WTC11 (cell line): ENCODE measurements at places on chromosomes 1 and 21.

- DNase-seq: no peak
Observed at GRCh38 chr1:228697207-228698016, 37.9 kb upstream of the RHOU start.

DNA sequence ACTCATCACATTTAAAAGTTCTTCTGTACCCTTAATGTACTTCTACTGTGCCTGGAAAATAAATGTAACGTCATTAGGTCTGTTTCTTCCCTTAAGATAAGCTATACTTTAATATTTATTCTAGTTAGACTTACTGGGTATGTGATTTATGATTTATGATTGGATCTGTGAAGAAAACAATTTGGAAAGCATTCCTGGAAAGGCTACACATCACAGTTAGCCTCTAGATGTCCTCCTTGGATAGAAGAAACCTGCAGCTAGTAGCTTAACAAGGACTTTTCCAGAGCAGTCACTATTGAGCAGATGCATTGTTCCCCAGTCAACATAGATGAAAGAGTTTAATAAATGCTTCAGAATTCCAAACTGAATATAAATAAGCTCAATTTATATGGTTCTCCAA lies 22.2 kb upstream of the ABL2 start:
- DNase-seq: no peak

DNA sequence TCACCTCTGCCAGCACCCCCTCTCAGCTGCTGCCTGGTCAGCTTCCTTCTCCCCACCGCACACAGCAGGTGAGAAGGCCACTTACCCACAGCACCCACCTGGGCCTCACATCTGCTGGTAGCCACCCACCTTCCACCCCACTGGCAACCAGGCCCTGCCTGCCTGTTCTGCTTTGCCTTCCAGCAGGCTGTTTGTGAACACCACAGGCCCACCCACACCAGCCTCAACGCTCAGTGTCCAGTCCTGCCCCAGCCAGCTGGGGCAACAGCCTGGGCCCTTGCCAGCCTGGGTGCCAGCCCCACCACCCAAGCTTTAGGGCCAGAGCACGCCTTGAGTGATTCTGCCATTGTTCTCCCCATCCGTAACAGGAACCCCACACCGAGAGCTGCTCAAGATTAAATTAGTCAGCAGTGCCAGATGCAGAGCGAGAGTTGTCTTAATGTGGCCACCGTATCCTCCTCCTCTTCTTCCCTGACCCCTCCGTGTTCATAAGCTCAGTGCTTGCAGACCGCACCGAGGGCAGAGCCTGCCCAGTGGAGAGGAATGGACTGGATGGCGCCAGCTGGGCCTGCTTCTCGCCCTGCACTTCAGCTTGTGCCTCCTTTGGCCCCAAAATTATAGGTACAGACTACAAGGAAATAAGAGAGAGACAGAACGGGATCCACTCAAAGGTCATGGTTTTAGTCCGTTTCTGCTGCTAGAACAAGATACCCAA lies 120.3 kb upstream of the COL6A1 start:
- no peak for DNase-seq

DNA sequence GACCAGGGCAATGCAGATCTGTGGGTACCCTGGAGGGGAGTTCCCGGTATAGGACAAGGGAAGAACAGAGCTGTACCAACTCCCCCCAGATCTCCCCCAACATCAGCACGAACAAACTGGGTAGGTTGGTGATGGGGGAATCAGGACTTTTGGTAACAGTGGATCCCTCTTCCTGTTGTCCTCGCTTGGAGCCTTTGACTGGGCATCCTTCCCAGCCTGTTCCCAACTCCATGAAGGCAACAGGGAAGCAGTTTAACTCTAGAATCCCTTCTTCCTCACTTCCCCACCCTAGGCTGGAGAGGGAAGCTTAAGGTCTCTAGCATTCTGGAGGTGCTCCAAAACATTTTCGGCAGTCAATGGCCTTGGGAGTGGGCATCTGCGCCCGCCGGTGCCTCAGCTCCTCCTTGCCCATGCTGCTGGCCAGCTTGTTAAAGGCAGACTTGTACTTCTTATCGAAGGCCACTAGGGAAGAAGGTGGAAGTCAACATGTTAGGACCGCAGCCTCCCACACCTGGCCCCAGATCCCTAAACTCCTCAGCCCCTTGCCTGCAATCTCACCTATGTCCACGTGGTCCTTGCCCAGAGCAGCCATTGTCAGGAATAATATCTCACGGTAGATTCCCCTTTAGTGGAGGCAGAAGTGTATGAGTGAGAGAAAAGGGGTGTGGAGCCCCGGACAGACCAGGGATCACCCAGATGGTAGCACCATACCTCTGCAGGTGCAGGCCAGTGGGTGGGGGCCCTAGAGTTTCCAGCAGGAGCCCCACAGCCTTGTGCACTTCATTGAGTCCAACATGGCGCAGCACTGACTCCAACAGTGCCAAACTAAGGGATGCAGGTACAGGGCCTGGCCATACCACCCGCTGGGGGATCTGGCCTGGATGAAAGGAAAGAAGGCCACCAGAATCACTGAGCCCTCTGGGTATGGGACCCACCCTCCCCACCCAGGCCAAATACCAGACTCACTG lies 7.5 kb upstream of the GATAD2B start:
- DNase-seq: no peak

DNA sequence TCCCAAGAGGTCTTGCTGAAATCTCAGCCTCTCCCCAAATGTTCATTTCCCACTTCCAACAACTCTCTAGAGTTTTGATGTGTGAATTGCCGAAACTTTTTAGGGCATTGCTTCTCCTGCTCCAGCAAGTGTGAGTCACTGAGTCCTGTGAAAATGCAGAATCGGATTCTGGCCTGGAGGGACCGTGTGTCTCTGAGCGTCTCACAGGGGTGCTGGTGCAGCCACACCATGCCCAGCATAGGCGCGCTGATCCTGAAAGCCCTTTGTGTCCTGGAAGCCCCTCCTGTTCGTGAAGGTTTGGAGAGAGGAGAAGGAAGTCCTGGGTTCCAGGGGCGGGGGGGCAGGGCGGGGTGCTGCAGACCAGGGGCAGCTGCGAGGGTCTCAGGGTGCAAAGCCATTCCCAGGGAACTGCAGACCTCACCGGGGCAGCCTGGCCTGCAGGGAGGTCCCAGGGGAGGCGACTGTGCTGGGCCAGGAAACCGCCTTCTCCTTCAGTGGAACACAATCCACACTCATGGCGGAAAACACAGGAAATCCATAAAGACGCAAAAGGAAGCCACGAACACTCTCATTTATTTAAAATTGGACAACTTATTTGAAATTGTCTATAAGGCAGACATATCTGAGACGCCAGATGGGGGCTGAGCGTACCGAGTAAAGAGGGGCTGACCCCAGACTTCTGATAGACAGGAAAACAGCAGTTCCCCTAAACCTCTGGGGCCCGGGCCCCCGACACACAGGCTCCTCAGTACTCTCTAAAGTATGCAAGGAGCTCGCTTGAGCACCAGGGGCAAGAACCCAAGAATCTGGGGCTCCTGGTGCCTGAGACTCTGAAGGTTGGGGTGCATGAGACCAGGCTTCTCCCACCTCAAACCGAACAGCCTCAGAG lies 43.5 kb upstream of the ADARB1 start:
- DNase-seq: no peak

GRCh38 chr1:214360116-214360515 lies 79.2 kb downstream of the SMYD2 start:
- DNase-seq: no peak

DNA sequence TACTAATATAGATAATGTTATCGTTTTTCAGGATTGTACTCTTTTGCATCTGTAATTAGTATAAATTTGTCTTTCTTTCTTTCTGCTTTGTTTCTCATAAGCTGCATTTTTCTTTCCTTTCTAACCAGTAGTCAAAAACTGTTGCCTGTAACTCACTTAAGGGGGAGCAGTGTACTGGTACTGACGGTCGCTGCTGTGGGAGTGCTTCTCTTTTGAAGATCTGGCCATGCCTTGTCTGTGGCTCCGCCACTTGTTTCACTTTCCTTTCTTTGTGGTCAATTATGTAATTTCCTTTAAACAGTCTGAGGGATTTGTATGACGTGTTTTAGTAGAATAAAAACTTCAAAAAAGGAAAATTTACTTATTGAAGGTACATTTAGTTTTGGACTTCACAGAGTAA lies 37.0 kb downstream of the MIA3 start:
- DNase-seq: no peak

DNA sequence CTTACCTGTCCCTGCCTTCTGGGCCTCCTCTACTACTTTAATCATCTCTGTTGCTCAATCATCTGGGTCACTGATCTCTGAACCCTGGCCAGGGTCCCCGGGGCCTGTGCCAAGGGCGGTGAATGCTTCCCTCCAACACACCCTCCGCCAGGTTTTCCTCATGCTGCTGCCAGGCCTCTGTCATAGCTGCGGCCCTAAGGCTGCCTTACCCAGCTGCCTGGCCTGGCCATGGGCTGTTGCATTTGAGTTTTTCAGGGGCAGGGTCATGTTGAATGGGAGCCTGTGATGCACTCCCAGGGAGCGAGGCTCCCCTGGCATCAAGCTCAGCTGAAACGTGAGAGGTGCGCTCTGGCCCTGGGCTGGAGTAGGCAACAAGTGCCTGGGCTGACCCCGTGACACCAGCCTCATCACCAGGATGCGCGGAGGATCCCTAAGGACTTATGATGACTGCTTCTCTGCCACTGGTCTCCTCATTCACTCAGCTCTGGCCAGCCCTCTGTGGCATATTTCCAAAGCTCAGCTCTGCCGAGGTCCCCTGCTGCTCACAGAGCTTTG lies 7.6 kb downstream of the EDN2 start:
- no peak for DNase-seq

DNA sequence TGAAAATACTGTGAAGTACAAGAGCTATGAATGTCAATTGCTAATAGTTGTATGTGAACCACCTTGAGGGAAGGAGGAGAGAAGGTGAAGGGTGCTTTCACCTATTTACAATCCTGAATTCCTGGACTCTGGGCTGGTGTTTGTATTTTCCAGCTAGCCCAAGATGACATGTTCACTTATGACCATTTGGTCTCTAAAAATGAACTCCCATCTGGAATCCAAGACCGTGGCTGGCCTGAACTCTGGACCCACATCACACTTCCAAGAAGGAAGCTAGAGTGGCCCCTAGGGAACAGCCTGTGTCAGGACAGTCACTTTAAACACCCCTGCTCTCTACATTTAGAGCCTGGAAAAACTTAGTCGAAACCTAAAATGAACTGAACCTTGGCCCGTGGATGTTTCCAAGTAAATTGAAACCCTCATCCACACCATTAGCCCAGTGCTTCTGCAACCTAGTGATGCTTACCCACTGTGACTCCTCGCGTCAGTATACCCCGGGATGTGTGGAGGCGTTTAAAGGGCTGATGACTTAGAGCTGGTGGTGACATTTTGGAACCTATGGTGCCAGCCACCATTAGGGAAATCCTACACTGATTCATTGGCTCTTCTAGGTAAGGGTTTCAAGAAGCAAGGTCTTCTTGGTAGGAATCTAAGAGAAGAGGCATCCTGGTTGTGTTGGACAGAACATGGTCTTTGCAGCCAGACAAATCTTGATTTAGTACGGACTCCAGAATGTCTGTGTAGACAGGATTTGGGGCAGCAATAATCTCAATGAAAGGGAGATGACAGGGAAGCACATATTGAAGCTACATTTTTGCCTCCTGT lies 171.5 kb upstream of the IRF2BP2 start:
- DNase-seq: no peak

DNA sequence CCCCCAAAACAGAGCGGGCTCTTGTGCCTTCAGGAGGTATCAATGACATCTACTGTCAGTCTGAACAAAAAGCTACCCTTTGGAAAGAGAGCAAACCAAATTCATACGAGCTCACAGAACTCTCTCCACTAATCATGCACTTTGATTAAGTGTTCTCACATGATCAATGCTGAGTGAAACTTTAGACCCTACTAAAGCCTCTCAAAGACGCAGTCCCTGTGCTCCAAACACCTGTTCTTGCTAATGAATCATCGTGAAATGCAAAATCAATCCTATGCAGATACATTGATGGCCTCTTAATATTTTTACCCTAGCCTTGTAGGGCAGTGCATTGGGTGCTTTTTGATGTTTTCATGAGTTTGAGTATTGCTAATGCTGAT lies 113.4 kb downstream of the ZBTB18 start:
- no peak for DNase-seq
